ENCODE measurements at places on chromosomes 6 and 20.

DNA sequence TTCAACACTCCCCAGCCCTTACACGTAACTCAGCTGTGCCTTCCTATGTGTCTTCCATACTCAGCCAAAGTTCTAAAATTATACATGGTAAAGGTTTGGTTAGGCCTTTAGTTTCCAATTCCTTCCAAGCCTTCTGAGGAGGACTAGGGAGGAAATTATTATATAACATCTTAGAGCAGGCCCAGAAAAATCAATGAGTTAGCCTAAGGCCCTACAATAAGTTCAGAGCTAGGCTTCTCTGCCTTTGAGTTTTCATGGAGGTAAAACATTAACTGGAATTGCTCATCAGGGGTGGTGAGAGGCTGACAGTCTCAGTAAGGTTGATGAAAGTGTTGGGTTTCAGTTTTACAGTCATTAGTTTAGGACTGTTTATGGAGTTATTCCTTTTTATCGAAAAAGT, 286.0 kb downstream of the ADGB start:
- DNase-seq = no peak

GRCh38 chr6:122798099-122798641, 9.1 kb downstream of the SMPDL3A start:
- DNase-seq = no peak

GRCh38 chr6:135739288-135739687, 112.2 kb upstream of the PDE7B start:
- no peak for DNase-seq

DNA sequence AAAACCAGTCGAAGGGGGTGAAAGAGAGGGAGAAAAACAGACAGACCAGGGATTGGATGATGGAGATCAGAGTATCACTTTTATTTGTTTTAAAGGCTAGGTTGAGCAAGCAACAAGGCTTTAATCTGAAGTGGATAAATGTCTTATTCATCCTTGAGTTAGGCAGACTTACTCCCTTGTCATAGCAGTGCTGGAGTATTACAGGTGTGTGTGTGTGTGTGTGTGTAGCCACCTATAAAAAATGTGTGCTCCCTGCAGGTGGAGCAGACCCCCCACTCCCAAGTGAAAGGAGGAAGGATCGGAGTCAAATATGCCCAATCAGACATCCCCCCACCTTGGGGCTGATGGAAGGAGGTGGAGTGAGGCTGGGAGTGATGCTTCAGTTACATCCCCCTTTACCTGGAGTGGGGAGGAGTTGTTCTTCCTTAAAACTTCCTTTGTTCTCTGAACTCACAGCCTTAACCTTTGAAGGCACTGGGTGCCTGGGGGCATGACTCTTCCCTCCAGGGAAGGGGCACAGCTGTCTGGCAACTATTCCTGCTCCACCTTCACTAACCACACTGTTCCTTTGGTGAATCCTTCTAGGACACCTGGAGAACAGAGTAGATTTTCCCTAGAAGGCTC, 27.3 kb downstream of the PTK7 start:
- DNase-seq = no peak

DNA sequence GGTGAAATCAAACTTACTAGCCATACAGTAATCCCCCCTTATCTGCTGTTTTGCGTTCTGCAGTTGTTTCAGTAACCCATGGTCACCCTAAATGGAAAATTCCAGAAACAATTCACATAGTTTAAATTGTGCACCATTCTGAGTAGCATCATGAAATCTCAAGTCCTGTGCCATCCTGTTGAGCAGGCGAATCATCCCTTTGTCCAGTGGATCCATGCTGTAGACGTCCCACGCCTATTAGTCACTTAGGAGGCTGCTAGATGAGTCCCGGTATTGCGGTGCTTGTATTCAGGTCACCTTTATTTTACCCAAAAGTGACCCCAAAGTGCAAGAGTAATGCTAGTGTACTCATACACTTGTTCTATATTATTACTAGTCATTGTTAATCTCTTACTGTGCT, 46.4 kb downstream of the HECA start:
- no peak for DNase-seq

DNA sequence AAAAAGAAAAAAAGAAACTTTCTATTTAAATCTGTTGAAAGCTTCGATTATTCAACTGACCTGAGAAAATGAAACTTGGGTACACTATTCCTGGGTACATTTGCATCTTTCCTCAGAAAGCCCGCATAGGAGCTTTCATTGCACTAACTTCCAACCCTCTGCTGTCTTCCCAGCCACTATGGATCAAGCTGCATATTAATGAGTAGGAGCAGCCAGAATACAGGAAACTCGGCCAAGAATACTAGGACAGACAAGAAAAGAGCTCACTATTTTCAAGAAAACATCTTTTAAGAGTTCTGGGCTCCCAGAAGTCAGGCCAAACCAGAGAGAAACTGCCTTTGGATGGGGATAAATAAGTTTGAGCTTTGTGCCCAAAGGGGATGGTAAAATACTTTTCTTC, 135.0 kb upstream of the CCDC28A start:
- DNase-seq = no peak

DNA sequence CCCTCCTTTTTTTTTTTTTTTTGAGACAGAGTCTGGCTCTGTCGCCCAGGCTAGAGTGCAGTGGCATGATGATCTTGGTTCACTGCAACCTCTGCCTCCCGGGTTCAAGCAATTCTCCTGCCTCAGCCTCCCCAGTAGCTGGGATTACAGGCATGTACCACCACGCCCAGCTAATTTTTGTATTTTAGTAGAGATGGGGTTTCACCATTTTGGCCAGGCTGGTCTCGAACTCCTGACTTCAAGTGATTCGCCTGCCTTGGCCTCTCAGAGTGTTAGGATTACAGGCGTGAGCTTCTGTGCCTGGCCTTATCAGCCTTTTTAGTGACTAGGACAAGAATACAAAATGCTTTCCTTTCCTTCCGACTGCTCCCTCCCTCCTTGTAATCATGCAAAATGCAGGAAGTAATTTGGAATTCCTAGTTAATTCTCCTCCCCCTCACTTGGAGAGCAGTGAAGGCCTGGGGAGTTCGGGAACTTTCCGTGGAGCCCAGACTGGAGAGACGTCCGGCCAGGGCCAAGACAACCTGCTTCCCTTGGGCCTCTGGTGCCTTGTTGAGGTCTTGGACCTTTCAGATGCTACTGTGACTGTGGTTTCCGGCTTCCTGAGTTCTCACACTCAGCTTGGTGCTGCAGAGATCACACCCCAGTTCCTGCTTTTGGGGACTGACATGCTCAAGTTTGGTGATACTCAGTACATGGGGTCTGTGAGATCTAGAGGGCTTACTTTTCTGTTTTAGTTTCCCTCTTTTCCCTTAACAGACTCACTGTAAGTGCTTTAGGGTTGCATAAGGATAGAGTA, 3.9 kb upstream of the PHF20 start:
- peak; percentile 51 for DNase-seq

- peak; percentile 82 for DNase-seq
These were observed 1.3 kb downstream of the LTB start for GRCh38 chr6:31580807-31581433.

GRCh38 chr20:370151-370600, 10.4 kb upstream of the TRIB3 start:
- no peak for DNase-seq

DNA sequence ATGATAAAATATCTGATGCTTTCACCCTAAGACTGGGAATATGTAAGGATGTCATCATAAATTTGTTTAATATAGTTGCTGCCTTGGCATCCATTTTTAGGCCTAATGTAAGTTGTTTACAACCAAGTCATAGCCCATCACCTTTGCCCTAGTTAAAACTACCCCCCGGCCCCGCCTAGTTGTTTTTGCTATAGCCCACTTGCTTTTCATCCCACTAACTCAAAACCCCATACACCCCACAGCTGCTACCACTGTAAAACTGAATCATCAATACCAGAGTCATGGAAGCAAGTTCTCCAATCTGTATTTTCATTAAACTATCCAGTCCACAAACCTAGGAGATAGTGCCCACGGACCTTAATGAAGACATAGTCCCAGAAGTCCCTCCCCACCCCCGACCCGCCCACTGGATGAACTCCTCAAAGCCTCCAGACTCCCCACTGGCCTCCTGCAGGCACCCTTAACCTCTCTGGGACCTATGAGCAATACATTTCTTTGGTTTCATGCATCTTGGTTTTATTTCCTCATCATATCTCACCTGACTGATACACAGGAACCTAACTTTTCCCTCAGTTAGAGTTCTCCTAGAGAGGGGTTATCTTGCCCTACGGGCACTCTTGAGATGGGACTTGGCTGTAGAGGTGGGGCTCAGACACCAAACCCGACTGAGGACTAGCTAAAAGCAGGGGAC, 12.5 kb upstream of the ZDHHC14 start:
- no peak for DNase-seq

- DNase-seq = no peak
These were observed 38.7 kb upstream of the AFDN start for GRCh38 chr6:167787896-167788562.

- no peak for DNase-seq
These were observed 15.1 kb downstream of the KIF3B start for GRCh38 chr20:32292548-32292947.

DNA sequence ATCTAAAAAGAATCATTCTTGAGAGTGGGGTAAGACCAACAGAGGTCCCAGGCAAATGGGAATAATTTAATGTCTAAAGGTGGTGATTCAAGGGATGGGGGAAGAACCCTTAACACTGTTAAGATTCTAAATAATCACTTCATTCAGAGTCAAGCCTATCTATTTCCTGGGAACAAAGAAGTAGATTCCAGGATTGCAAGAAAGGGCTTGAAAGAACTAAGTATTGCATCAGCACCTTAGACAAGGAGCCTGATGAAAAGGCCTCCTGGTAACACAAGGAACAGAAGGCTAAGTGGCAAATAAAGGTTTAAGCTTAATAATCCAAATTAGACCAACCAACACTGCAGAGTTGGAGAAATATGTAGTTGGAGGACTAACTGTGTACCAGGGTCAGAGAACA, 620.7 kb upstream of the BTBD3 start:
- no peak for DNase-seq

DNA sequence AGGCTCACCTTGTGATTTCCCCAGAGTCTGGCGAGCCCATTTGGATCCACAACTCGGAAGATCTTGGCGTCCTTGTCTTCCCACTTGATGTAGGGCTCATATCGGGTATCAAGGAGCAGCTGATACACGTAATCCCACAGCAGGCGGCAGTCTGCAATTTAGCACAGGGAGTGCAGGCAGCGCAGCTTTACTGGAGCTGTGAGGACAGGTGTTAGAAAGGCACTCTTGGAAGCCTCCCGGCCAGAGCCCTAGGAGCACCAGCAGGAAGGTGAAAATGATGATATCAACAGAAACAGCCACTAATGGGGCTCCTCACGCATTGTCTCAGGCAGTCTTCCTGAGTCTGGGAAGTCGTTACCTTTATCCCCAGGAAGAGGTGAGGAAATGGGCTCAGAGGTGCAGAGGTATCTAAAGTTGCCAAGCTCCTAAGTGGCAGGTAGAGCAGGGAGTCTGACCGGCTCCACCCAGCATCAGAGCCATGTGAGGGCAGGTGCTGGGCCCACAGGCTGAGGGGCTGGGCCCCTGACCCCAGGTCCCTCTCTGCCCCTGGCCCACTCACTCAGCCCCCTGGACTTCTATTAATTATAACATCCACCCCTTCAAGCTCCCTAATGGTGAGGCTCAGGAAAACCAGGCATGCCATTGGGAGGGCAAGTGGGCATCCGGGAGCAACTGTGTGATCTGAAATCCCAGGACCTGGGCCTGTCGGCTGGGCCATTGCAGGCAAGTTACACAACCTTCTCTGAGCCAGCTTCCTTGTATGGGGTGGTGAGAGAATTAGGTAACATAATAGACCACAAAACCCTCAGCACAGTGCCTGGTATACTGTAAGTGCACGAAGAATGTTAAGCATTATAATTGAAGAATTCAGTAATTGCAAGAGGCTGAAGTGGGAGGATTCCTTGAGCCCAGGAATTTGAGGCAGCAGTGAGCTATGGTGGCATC, 18.3 kb downstream of the ETV7 start:
- no peak for DNase-seq

DNA sequence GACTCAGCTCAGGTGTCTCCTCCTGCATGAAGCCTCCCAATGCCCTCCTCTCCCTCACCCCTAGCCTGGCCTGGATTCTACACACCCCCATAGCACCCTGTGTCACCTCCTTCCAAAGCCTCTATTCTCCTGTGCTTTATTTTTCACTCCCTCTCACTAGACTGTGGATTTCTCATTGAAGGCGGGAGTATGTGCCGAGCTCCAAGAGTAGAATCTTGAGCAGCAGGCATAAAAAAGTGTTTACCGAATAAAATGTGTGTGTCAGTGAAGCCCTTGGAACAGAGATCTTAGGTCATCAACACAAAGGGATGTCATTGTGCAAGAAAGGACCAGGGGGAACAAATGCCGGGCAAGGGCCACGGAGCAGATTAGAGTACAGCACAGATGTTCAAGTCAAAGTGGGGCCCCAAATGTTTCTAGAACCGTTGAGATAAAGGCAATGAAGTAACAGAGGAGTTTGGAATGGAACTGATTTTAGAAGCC, 106.1 kb upstream of the TMEM170B start:
- DNase-seq = no peak

DNA sequence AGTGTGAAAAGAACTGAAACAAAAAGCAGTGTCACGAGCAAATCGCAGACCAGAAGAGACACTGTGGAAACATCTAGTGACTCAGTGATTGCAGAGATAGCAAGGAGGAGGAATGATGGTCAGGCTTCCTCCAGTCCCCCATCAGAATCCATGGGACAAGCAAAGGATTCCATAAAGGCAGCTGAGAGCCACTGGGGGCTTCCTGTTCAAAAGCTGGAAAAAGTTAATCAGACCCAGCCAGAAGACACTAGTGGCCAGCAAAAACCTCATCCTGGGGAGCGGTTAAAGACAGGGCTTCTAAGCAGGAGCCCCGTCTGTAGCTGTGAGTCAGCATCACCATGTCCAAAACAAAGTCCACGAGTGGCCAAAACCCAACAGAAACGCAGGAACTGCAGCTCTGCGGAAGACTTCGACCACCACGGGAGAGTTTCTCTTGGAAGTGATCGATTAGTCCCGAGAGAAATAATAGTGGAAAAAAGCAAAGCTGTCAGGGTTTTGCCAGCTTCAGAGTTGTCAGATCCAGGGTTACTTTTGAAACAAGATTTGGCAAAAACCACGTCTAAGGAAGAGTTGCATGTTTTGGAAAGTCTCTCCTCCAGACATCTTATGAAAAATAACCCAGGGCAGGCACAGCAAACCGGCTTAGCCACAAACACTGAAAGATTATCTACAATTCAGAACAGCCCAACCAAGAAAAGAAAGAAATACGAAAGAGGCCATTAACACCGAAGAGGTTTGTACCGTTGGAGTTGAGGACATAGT, 51.0 kb downstream of the JAG1 start:
- no peak for DNase-seq

- no peak for DNase-seq
These were observed 12.8 kb upstream of the TP53TG5 start for GRCh38 chr20:45390931-45391330.

DNA sequence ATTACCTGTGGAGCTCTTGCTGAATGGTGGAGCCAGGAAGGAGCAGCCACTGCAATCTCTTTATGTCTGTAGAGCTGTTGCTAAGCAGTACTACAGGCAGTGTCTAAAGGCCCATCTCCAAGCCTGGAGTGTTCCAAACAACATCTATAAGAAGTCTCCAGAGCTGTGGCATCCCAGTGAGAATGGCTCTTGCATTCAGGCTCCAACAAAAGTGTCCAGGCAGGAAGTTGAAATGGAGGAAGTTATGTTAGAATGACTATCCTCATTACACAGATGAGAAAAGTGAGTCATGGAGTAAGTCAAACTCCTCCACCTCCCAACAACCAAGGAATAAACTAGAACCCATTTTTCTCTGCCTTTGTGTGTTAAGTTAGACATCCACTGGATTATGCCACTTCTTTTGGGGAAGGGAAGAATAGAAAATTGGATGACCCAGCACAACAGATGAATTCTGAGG, 288.5 kb upstream of the STXBP5 start:
- DNase-seq = no peak

- no peak for DNase-seq
These were observed 19.6 kb downstream of the MARCKS start for GRCh38 chr6:113876695-113877094.

Data from stimulated activated CD8-positive, alpha-beta memory T cell treated with anti-CD3 and anti-CD28 coated beads, Interleukin-7, amount 100 ng/mL, for 1 hour (primary cell).